ENCODE measurements at places on chromosomes 7 and 10.

- no peak for DNase-seq
These were observed 67.6 kb downstream of the CDK6 start for GRCh38 chr7:92768501-92769393.

GRCh38 chr7:98286093-98286539 is 4.6 kb downstream of the BRI3 start:
- DNase-seq = no peak

DNA sequence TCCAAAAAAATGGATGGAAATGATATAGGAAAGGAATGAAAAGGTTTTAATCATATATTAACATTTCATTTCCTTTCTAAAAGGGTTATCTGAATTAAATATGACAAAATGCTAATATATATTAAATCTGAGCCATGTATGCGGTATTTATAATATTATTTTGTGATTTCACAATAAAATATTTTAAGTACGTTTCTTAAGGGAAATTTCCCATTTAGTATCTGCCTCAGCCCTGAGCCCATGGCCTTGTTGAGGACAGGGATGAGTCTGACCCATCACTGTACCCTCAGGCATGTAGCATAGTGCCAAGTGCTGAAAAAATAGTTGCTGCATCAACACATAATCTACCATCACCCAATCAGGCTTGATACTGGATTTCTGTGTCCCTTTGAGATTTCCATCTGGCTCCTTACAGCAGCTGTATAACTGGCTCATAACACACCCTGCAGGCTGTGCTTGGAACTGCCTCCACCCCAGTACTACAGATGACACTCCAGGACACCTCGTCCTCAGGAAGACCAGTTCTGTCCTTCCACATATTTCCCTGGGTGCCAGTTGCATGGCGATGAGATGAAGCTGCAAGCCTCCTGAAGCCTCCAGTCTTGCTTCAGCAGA is 59.4 kb upstream of the ASAH2 start:
- no peak for DNase-seq

- DNase-seq = no peak
These were observed 497.8 kb upstream of the NRP1 start for GRCh38 chr10:33832124-33832787.

- no peak for DNase-seq
These were observed 14.1 kb downstream of the CUL1 start for GRCh38 chr7:148712678-148713329.

DNA sequence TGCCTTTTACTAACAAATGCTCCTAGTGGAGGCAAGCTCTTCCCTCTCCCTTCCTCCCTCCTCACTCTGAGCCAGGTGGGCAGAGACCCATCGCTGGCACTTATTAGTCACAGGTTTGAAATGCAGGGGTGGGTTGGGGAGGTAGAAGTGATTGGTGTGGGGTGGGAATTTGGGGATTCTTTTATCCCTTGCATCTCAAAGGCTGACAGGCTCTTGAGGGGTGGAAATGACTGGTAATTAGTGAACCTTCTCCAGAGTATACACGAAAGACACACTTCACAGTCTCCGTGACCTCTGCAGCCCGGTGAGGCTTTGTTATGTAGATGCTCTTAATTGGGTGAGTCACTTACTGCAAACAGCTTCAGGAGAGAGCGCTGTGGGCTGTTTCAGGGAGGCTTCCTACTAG is 13.9 kb upstream of the LRMDA start:
- no peak for DNase-seq

- DNase-seq = no peak
These were observed 181.3 kb downstream of the CDK14 start for GRCh38 chr7:90777465-90777864.

- DNase-seq = no peak
These were observed 268.4 kb upstream of the NPVF start for GRCh38 chr7:25496476-25497368.

GRCh38 chr7:34155220-34155908 is 250.0 kb downstream of the BMPER start:
- no peak for DNase-seq

DNA sequence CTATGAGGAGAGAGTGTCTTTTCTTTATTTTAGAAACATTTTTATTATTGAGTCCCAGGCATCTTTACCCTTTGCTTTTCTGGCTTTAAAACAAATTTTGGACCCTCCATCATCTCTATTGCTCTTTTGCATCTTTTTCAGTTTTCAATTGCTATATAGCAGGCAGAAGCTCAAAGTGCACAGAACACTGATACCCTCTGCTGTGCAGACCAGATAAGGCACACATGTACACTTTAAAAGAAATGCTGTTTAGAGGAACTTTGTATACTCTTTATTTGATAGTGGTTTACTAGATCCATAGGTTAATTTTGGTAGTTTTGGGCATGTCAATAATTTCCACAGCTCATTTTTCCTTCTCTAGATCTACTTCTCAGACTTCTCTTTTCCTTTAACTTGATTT is 324.2 kb downstream of the SH2D4B start:
- DNase-seq = no peak

GRCh38 chr10:32963096-32963495 is 5.1 kb upstream of the ITGB1 start:
- DNase-seq = no peak

GRCh38 chr7:81198766-81199165 is 279.9 kb upstream of the SEMA3C start:
- no peak for DNase-seq

GRCh38 chr7:5502721-5503243 is 79.1 kb upstream of the TNRC18 start:
- DNase-seq = no peak

DNA sequence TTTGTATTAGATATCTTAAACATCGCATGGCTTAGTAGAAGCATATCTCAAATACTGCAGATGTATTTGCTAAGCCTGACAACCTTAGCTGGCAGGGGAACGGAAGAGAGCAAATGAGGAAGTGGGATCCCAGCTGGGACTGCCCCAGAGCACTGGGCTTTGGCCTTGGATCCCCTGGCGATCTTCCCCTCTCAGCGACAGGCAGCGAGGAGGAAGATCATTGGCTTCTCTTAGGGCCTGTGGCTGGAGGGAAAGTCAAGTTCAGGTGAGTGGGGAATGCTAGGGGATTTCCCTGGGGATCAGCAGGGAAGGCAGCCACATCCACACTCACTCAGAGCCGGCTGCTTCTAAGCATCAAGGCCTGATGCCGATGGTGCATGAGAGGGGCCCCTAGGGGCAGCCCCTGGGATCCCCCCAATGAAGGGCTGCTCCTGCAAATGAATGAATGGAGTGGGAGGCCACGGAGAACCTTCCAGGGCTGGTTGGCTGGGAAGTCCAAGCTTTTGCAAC is 42.0 kb downstream of the LYZL2 start:
- DNase-seq = no peak

GRCh38 chr7:83005410-83005809 is 157.3 kb downstream of the PCLO start:
- no peak for DNase-seq

DNA sequence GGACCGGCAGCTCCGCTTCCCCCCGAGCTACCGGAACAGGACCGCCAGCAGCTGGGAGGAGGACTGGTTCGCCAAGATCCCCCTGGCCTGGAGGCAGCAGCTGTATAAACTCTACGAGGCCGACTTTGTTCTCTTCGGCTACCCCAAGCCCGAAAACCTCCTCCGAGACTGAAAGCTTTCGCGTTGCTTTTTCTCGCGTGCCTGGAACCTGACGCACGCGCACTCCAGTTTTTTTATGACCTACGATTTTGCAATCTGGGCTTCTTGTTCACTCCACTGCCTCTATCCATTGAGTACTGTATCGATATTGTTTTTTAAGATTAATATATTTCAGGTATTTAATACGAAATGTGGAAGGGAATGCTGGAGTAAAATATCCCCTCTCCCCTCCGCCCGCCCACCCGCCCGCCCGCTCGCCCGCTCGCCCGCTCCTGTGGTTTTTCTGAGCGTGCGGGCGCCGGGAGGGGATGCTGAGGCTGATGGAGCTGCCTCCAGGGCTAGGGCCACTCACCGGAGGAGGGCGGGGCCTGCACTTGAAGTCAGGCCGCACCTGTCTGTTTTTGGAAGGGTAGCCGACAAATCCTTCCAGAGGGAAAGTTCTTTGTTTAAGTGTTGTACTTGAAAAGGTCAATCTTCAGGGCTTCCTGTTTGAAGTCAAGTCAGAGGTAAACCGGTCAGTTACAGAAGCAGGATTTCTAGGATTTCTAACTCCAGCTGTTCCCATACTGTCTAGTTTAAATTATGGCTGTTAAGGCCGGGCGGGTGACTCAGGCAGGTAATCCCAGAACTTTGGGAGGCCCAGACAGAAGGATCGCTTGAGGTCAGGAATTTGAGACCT is 30.5 kb downstream of the CHST12 start:
- DNase-seq = no peak

DNA sequence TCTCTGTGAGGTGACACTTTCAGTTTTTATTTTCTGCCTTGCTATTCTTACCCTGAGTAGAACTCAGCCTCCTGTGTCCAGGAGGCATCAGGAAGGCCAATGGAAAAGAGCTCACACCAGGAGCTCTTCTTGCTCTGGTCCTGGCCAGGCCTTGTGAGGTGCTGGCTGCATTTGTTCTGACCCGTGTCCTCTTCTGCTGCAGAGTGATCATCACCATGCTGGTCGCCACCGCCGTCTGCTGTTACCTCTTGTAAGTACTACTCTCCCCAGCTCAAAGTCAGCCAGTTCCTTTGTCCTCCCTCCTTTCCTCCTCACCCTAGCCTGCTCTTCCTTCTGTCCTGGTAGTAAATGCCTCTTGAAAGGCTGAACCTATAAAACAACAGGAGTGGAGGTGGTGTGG is 1.6 kb downstream of the ATP6V0E2 start:
- no peak for DNase-seq

- peak; percentile 29 for DNase-seq
These were observed 116.1 kb downstream of the RNF216 start for GRCh38 chr7:5665094-5666025.

GRCh38 chr7:143374561-143374960 is 6.6 kb upstream of the ZYX start:
- DNase-seq = no peak

DNA sequence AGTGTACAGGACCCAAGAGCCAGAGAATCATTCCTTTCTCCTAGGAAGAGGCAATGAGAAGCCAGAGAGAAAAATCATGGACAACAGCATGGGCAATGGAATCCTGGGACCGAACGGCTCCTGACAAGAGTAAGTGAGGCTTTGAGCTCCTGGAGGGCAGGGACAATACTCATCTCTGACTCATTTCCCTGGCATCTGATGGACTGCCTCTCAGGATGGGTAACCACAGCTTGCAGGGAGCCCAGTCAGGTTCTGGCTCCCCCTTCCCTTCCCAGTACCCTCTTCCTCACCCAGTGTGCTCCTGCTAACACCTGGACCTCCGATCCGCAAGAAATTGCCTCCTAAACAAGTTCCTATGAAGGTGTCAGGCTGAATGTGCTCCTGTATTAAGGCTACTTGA is 51.2 kb upstream of the SORCS3 start:
- DNase-seq = no peak

GRCh38 chr7:43490016-43490415 is 92.9 kb upstream of the STK17A start:
- no peak for DNase-seq

- DNase-seq = no peak
These were observed 94.9 kb downstream of the PTPRE start for GRCh38 chr10:128001849-128002248.

DNA sequence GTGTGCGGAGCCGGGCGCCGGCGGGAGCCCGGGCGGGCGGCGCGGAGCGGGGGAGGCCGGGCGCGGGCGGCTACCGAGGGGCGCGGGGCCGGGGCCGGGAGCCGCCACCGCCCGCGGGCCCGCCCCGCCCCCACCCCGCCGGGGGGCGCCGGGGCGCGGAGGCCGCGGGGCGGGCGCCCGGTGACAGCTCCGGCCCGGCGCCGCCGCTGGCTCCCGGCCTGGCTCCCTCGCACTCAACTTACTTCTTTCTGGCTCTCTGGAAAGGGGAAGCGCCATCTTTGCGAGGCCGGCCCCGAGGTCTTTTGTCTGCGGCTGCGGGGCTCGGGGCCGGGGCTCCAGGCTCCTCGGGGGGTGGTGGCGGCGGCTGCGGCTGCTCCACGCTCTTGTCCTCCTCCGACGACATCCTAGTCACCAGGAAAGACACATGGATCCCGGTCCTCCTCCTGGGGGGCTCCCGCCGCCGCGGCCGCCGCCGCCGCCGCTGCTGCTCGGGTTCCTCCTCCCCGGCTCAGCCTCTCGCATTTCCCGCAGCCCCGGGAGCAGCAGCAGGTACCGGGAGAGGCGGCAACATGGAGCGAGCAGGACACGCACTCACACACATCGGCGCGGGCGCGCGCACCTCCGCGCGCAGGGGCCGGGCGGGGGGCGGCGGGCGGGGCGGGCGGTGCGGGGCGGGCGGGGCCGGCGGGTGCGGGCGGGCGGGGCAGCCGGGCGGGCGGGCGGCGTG is at the start of gene KMT2C:
Gene KMT2C (minus strand): TSS at position 620 of the 727 bp plus-strand sequence. CDS start 217 bp downstream, at position 403.
- peak; percentile 42 for DNase-seq

DNA sequence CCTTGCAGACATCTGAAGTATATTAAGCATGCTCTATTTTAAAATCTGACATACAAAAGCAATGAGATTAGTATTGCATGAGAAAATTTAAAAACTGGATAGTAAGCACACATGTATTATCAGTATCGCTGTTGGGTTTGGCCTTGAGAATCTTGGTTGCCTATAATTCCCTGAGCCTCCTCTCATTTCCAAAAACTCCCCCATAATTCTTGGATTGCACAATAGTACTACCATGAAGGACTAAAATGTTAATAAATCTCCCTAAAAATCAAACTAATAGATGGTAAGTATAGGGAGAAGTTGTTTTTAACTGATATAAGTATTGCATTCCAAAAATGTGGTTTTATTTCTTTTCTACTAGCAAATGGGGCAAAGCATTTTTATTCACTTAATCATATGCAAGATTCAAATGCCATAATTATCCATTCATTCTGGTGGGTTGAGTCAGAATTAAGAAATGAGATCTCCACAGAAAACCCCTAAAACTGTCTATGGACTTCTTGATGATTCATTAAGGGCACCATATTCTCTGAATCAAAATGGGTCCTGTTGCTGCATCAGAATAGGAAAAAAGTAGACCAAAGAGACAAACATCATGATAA is 10.3 kb upstream of the VIM start:
- DNase-seq = no peak

- DNase-seq = no peak
These were observed 1.7 kb upstream of the CTNNA3 start for GRCh38 chr10:67697724-67698131.
